NAMALWA (cell line): ENCODE measurements at places on chromosomes 4 and X.

GRCh38 chr4:173146456-173146855 is 22.2 kb upstream of the GALNT7 start:
- no peak for DNase-seq

DNA sequence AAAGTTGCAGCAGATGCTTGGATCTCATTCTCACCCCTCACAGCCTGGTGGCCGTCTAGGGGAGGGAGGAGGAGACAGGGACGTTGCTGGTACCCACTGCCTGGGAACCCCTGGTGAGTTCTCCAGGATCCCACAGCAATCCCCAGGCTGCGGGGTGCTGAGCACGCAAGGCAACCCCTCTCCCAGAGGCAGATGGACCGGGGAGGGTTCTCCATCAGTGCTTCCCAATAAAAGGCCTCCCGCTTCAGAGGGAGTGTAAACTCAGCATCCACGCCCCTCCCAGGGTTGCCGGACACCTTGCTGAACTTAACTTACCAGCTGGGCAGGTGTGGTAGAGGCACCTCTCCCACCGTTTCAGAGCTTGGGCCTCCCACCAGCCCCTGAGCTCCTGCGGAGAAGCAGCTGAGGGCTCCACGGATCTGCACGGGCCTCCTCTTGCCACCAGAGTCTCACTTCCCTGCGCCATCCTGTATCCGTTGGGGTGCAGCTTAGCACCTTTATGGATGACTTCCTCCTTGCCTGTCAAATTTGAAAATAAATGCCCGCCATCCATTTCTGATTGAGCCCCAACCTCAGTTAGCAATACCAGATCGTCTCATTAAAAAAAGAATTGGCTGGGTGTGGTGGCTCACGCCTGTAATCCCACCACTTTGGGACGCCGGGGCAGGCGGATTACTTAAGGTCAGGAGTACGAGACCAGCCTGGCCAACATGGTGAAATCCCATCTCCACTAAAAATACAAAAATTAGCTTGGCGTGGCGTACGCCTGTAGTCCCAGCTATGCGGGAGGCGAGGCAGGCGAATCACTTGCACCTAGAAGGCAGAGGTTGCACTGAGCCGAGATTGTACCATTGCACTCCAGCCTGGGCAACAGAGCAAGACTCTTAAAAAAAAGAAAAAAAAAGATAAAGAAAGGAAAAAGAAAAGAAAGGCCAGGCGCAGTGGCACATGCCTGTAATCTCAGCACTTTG is 14.8 kb upstream of the TBC1D14 start:
- no peak for DNase-seq

DNA sequence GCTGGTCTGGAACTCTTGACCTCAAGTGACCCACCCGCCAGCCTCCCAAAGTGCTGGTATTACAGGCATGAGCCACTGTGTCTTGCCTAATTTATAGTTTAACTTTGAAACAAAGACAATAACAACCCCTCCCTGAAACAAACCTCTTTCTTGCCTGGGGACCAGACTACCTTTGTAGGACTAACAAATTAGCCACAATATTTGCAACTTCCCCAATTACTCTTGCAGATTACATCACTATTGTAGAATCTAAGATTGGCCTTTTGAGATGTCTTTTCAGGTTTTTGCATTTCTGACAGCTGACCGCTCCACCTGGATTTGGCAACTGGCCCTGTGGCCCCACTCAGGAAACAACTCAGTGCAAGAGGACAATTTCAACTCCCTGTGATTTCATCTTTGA is 84.8 kb downstream of the AKAP4 start:
- no peak for DNase-seq

DNA sequence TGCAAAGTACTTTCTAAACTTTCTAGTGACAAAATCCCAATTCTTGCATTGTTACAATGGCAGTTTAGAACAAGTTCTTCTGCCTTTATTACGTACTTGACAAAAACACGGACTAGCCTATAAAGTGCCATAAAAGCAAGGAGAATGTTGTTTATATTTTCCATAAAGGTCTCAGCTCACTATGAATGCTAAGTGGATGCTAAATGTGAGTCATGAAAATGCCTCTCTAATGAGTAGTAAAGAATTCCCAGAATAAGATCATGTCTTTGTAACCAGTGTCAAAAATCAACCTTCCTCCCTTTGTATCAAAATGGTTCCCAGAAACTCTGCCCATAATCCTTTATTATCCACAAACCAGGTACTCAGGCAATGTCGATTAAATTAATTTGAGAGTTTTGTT is 539.8 kb upstream of the SLIT2 start:
- DNase-seq: no peak
